Immature natural killer cell (primary cell): ENCODE measurements at places on chromosomes 2 and 18.

GRCh38 chr2:75074708-75075107 is 116.3 kb downstream of the POLE4 start:
- no peak for DNase-seq

GRCh38 chr2:68151037-68151436 is 6.7 kb upstream of the PNO1 start:
- no peak for DNase-seq

DNA sequence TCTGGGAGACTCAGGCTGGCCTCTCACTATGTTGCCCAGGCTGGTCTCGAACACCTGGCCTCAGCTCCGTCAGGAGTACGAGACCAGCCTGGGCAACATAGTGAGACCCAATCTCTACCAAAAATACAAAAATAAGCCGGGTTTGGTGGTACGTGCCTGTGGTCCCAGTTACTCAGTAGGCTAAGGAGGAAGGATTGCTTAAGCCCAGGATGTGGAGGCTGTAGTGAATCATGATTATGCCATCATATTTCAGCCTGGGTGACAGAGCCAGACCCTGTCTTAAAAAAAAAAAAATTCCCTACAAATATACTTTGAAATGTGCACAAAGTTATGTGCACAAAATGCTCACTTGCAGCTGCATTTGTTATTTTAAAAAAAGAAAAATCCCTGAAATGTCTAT is 26.3 kb upstream of the AGAP1 start:
- no peak for DNase-seq

DNA sequence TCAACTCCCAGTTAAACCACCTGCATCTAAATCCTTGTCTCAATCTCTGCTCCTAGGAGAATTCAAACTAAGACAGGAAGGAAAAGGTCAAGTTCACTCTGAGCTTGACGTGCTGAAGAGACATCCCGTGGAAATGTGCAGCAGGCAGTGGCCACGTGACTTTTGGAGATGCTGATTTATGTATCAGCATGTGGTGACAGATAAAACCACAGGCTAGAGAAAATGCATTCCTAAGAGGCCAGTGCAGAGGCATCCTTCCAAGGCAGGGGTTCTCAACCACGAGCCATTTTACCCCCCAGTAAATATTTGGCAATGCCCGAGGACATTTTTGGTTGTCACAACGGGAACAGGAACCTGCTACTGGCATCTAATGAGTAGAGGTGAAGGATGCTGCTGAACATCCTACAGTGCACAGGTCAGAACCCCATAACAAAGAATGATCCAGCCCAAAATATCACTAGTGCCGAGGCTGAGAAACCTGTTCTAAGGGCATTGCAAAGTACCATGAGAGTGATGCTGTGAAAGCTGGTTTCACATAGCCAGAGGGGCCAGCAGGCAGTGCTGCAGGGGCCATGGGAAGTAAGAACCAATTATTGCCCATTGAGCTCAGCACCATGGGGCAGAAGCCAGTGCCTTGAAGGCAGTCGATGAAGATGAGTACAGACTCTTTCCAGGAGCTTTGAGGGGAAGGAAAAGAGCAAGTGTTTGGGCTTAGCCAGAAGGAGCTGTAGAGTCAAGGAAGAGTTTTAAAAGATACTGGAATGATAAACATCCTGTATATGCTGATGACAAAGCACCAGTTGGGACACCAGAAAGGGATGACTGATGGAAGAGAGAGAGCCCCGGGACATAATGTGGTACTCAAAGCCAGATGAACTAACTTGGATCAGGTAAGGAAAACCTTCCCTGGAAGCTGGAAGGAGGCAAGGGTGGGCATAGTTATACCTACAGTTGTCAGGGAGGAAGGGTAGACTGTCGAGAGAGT is 174.6 kb downstream of the HAUS1 start:
- no peak for DNase-seq

DNA sequence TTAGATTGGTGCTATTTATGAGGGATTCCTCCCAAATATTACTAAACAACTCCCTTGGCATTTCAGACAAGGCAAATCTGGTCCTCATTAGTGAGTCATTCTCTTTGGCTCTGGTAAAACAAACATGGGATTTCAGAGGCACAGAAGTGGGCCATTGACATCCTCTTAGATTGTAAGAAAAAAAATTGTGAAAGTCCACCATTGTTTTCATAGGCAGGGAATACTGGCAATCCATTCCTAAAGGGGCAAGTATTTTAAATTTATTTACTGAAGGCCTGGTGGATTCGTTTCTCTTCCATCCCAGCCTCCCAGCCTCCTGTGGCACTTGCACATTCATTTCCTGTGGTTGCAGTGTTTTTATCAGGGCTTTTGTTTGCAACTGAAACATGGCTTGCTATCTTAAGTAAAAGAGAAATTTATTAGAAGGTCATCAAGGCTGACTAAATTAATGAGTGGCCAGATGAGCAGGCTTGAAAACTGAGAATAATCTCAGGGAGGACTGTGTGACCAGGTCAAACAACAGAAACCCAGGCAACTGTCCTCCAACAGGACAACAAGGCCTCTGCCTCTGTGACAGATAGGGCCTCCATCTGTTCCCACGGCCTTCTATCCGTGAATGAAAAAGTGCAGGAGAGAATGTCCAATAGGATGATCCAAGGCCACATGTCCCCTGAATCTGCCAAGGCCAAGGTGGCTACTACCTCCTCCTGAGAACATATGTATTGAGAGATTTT is 23.1 kb upstream of the TNFAIP6 start:
- no peak for DNase-seq

- DNase-seq = no peak
These were observed 87.2 kb downstream of the LPIN1 start for GRCh38 chr2:11833601-11834000.

- no peak for DNase-seq
These were observed 249.5 kb upstream of the SKOR2 start for GRCh38 chr18:47500930-47501329.

DNA sequence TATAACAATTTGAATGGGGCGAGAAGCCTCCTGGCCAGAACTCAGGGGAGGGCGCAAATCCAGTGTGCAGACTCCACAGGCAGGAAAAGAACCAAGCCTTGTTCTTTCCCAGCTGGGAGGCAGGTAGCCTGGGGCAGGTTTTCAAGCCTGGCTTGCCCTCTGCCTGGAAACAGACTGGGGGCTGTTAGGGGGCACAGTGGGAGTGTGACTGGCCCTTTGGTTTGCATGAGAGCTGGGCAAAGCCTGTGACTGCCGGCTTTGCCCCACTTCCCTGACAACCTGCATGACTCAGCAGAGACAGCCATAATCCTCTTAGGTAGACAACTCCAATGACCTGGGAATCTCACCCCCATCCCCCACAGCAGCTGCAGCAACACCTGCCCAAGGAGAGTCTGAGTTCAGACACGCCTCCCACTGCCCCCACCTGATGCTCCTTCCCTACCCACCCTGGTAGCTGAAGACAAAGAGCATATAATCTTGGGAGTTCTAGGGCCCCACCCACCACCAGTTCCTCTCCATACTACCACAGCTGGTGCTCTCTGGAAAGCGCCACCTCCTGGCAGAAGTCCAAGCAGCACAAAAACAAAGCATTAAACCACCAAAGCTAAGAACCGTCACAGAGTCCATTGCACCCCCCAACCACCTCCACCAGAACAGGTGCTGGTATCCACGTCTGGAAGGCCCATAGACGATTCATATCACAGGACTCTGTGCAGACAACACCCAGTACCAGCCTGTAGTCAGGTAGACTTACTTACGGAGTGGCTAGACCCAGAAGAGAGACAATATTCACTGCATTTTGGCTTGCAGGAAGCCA is 402.5 kb downstream of the STK39 start:
- no peak for DNase-seq

GRCh38 chr2:47893771-47894170 is 12.5 kb downstream of the FBXO11 start:
- no peak for DNase-seq

DNA sequence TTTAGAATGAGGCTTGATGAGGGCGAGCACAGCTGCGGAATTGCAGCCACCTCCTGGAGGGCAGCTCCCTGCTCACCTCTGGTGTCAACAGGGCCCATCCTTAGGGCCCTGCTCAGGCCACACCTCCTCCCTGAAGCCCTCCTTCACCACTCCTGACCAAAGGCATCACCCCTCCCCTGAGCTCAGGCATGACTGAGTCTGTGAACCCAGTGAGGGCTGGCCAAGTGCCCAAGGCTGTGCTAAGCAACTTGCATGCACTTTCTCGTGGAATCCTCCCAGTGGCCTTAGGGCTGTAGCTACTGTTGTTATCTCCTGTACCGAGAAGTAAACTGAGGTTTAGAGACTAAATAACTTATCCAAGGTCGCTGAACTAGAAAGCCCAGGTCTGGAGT is 101.7 kb downstream of the KLHL29 start:
- no peak for DNase-seq
